Stimulated activated CD4-positive, alpha-beta T cell treated with anti-CD3 and anti-CD28 coated beads, Interleukin-4, amount 100 ng/mL, for 48 hours (primary cell): ENCODE measurements at places on chromosomes 1 and 21.

DNA sequence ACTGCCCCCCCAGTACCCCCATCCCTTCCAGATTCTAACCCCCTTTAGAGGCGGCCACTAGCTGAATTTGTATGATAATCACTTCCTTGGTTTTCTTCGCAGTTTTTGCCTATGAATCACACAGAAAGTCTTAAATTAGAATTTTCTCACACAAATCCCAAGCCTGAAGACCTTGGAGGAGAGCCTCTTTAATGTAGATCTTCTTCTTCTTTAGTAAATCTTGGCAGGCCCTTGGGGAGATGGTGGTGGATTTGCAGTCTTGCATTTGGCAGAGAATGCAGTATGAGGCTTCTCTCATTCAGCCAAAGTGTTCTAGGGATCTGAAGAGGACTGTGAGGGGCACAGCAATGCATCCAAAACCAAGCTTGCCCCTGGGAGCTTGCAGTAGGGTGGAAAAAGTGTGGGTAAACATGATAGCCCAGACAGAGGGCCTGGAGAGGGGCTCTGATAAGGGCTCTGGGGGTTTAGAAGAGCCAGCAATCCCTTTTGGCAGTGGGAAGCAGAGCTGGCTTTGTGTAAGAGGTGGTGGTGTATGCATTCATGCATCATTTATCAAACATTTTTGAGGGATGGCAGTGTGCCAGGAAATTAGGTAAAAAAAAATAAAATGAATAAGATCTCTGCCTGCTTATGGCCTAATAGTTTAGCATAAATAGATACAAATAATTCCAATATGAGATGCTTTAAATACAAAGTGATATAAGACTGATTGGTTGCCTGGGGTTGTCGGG, 7.7 kb upstream of the CDC42 start:
- no peak for DNase-seq

DNA sequence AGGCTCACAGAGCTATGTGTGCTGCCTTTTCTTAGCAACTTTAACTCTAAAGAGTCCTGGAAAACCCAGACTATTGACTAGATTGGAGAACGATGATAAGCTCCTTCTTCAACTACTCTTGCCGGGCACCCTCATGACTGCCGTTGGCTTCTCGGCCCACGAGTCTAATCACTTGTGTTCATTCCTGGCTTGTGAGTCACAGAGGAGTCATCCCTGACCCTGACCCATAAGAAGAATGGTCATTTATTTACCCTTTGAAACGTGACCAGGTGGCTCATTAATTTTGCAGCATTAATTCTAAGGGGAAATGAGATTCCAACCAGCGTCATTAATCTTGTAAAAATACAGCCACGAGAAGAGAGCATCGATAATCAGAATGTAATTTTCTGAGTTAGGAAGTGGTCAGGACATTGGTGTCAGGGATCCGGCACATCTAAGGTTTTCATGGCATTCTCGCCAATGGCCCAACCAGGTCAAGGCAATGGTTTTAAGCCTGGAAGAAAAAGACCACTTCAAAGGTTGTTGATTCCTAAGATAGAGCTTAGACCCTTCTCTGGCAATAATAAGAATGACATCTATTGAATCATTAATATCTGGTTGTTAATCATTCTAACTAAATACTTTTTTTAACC, 183.6 kb upstream of the RUNX1 start:
- no peak for DNase-seq

- no peak for DNase-seq
These were observed 242.2 kb upstream of the ADGRL2 start for GRCh38 chr1:81558291-81559076.

DNA sequence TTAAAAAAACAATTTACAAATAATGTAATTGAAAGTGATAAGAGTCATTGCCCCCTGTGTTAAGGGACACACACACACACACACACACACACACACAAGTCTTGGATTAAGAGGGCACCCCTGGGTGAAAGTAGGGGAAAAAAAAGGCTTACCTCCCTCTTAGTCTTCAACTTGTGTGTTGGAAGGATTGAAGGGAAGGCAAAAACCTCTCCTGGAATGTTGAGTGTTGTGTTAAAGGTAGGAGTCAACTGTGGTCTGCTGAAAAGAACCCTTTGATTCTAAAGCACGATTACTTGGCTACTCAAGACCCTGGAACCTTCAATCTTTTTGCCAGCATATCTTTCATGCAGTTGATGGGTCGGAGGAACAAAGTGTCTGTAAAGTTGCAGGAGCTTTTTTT, 6.4 kb downstream of the PBX1 start:
- DNase-seq: no peak

DNA sequence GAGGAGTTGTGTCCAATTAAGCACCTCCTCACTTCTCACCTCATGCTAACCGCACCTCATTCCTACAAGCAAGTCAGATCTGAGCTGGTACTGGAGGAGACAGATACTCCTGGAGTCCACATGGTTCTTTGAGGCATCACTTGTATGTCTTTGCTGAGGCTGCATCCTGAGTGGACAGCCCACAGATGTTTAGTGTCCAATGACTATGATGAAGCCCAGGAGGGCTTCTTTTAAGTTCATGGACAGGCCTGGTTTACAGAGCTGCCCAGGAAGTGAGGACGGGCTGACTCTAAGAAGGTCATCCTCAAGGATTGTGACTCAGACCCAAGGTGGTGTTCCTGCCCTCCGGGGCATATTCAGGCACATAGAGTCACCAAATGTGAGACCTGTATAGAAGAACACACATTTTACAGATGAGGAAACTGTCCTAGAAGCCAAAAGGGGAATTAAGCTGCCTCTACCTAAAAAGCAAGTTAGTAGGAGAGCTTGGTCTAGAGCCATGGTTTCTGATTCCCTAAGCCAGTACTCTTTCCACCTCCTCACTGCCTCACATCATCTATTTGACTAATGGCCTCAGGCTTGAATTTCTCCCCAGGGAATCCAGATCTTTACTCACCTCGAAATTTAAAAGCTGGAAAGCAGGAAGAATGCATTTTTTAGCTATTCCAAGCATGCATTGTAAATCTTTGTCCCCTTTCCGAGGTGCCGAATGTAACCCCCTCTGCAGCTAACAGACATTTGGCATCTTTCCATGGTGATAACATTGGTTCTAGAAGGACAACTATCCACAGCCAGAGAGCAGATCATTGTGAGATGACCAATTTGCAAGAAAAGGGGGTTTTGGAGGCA, 228.1 kb downstream of the OMA1 start:
- DNase-seq: no peak

GRCh38 chr1:30645807-30646206, 77.6 kb downstream of the MATN1 start:
- no peak for DNase-seq

DNA sequence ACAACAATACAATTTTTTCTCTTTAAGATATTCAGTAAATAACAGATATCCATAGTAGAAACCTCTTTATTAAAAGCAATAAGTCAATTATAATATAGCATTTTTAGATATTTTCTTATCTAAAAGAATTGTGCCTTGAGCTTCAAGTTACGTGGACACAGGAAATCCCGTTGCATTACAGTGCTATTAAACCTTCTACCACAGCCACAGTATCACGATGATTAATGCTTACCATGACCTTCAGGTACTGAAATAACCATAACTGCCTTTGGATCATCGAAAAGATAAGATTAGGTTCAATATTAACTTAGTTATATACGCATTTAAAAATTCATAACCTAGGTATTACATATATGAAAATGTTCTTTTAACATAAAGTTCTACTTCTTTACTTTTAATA, 17.9 kb downstream of the B3GALNT2 start:
- DNase-seq: no peak

DNA sequence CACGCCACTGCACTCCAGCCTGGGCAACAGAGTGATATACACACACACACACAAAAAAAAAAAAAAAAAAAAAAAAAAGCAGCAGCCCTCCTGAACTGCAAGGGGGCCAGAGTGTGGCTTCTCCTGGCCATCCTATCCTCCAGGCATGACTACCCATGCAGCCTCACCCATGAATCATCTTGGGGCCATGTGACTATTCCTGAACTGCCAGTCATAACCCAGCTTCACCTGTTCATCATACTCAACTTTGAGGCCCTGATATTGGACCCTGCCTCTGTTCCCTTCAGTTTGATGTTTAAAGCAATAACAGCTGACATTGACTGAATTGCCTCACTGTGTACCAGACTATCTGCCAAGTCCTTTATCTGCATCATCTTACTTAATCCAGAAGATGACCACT, 2.8 kb upstream of the HPCAL4 start:
- DNase-seq: no peak

GRCh38 chr1:66758241-66758755, 6.0 kb downstream of the DYNLT5 start:
- no peak for DNase-seq

DNA sequence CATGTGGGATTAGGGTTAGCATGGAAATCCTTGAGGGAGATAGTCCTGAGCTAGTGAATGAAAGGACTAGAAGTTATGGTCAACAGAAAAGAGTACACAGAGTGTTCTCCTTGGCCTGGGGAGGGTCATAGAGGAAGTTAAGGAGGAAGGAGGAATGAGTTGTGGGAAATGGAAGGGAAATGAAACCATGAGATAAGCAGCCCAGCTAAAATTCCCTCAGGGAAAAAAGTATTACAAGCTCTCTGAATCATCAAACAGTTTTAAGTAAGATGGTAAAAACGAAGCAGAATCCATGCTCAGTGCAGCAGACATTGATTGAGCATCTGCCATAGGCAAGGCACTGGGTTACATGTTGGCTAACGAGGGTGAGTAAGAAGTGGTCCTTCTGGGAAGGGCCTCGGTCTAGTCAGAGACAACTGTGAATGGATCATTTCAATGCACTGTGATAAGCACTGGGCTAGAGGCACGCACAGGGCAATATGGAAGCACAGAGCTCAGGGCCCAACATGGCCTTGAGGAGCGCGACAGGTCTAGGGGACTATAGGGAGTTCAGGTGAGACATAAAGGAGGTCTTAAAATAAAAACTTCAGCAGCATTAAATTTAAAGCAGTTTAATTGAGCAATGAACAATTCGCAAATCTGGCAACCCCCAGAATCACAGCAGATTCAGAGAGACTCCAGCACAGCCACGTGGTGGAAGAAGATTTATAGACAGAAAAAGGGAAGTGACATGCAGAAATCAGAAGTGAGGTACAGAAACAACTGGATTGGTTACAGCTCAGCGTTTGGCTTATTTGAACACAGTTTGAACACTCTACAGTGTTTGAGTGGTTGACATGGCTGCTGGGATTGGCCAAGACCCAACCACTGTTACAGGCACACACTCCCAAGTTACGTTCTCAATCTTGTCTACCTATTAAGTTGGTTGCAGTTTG, 219.5 kb downstream of the HLX start:
- DNase-seq: no peak

DNA sequence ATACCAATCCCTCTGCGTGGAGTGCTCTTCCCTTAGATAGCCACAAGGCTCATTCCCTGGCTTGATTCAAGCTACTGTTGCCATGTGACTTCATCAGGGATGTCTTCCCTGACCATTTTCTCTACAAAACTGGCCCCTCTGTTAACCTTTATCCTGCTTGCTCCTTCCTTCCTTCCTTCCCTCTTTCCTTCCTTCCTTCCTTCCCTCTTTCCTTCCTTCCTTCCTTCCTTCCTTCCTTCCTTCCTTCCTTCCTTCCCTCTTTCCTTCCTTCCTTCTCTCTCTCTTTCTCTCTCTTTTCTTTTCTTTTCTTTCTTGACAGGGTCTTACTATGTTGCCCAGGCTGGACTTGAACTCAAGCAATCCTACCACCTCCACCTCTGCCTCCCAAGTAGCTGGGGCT, 6.2 kb upstream of the RYR2 start:
- DNase-seq: no peak

- DNase-seq: no peak
These were observed 296.9 kb upstream of the SGIP1 start for GRCh38 chr1:66237042-66237441.

- no peak for DNase-seq
These were observed 144.5 kb upstream of the SMYD2 start for GRCh38 chr1:214136324-214136919.

GRCh38 chr1:163213626-163214025, 10.9 kb upstream of the RGS5 start:
- DNase-seq: no peak

- peak; percentile 37 for DNase-seq
These were observed 3.9 kb upstream of the C4BPB start for GRCh38 chr1:207084701-207085180.

GRCh38 chr1:193070386-193070753, 11.0 kb downstream of the RO60 start:
- DNase-seq: no peak

GRCh38 chr1:59688976-59689375, 125.8 kb upstream of the HOOK1 start:
- DNase-seq: no peak

DNA sequence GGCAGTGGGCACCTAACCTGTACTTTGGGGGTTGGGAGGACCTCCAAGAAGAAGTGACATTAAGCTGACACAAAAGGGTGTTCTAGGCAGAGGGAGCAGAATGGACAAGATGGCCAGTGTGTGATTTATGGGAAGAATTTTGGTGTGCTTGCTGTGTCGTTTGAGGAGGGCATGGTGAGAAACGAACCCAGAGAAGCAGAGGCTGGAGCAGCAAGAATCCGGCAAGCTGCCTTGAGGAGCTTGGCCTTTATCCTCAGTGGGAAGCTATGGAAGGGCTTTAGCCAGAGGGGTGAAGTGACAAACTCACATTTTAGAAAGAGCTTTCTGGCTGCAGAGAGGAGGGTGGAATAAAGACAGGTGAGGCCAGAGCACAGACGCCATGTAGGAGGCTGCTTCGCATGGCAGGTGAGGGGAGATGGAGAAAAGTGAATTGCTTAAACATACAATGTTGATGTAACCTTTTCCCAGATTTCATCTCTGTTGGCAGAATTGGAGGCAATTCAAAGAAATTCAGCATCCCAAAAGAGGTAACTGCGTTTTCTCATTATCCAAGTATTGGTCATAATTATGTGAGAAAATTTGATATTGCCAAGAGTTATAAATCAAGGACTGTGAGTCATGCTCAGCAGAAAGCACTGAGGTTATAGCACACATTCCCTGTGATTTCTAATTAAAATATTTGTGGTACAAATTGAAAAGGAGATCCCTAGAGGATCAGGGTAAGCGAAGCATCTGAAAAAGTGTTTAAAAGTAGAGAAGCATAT, 26.5 kb downstream of the TRIM45 start:
- DNase-seq: no peak

- DNase-seq: peak; percentile 5
These were observed 113.0 kb downstream of the OSBPL9 start for GRCh38 chr1:51729824-51730301.

DNA sequence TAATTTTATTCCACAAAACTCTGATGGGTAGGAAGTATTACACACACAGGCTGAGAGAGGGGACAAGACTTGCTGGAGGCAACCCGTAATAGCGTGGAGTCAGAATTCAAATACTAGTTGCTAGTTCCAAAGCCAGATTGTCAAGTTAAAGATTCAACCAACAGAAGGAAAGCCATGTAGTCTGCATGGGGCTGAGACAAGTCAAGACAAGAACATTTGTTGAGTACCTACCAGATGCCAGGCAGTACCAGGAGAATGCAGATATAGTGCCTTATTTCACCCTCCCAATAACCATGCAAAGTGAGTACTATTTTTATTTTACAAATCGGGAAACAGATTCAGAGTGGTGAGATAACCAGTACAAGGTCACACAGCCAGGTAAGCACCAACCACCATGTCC, 110.4 kb upstream of the SPATA6 start:
- DNase-seq: no peak
